GM20000 (cell line): ENCODE measurements at places on chromosomes 16 and 17.

GRCh38 chr17:40821536-40821935 lies 878 bp downstream of the KRT10 start:
- no peak for DNase-seq

GRCh38 chr16:50706250-50706649 lies 12.8 kb downstream of the NOD2 start:
- no peak for DNase-seq

DNA sequence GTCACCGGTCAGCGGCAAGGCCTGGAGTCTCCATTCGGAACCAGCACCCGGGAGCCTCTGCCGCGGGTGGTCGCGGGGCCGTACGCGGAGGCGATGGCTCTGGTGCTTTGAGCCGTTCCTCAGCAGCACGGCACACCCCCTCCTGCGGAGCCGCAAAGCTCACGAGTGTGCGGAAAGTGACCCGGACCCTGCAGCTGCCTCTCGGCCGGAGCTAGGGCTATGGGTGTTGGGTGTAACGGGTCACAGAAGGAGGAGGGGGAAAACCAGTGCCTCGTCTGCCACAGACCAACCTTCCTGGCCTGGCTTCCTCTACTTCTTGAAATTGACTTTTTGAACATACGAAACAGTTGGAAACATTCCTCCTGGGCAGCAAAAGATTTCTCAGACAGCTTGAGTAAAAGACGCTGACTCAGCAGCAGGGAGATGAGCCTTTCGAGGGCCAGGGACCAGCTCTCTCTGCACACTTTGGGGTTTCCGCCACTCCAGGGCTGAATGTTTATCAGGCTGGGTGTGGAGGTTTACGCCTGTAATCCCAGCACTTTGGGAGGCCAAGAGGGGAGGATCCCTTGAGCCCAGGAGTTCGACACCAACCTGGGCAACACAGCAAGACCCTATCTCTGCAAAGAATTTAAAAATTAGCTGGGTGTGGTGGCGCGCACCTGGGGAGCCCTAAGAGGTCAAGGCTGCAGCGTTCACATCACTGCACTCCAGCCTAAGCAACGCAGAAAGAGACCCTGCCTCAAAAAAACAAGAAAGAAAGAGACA lies 26.4 kb upstream of the PITPNA start:
- DNase-seq, result peak; percentile 19

DNA sequence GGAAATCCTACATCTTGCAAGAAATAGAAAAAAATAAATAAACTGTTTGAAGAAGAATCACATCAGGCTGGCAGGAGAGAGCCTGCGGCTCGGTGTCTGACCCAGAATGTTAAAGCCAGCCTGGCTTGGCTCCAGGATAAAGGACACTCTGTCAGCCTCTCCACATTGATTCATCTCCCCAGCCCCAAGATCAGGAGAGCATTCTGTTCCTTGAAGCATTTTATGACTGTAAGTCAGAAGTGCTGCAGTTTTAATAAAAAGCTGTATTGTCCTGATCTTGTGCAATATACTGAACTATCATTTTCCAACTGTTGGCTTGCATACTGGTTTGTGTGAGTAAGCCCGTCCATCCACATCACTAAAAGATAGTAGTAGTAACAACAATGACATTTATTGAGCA lies 426.6 kb downstream of the HAPSTR1 start:
- no peak for DNase-seq

- DNase-seq, result no peak
Measured at GRCh38 chr16:17318238-17318637, 152.5 kb downstream of the XYLT1 start.
